ENCODE measurements at places on chromosomes 1 and 21. TPM values are rescaled to one million over a fixed set of nuclear protein-coding genes. Genes with fewer than 3 reads are reported as not detected.
A peak's percentile ranks its signal among the peaks of the same experiment; 100 is the strongest.

DNA sequence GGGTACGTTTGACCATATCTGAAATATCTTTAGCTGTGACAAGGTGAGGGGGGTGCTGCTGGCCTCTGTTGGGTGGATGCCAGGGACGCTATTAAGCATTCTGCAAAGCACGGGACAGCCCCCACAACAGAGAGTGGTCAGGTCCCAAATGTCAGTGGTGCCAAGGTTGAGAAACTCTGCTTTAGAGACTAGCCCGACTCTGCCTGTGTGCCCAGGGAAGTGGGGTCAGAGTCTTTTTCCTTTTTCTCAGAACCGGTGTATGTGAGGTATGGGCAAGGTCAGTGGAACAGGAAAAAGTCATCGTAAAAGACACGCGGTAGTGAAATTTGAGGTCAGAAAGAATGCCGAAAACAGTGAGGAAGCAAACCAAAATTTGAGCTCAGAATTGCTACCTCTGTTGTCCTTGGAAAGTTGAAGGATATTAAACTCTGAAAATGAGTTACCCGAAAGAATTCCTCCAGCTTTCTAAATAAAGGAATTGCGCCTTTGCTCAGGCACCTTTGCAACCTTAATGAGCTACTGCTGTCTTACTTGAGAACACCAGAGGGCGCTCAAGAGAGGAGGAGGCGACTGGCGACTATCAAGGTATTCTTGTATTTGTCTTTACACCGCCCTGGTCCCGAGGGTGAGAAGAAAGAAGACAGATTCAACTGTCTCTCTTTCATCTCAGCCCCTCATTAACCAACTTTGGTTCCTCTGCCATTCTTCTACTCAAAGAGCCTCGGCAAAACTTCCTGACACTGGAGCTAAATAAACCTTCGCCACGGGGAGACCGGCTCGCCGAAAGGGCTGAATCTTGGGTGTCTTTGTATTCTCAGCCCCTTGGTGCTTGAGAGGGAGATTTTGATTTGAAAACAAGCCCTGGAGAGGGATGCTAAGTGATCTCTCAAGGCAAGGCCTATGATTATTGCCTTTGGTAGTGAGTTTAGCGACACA, 85.4 kb upstream of the OLIG2 start:
- no peaks in the 10 kb centered on the region for H3K36me3 ChIP-seq
- H3K27me3 ChIP-seq, result no peaks in the 10 kb centered on the region
- DNase-seq, result no peak

GRCh38 chr1:165635329-165635728, 4.3 kb downstream of the MGST3 start:
- H3K36me3 ChIP-seq, result peaks cover 9% of the 10 kb centered on the region
- DNase-seq, result no peak
- H3K27ac ChIP-seq, result peak overlapping the region; percentile 13

S100A7A gene
- not detected for total RNA-seq

CHIT1 gene
- not detected for total RNA-seq

DNA sequence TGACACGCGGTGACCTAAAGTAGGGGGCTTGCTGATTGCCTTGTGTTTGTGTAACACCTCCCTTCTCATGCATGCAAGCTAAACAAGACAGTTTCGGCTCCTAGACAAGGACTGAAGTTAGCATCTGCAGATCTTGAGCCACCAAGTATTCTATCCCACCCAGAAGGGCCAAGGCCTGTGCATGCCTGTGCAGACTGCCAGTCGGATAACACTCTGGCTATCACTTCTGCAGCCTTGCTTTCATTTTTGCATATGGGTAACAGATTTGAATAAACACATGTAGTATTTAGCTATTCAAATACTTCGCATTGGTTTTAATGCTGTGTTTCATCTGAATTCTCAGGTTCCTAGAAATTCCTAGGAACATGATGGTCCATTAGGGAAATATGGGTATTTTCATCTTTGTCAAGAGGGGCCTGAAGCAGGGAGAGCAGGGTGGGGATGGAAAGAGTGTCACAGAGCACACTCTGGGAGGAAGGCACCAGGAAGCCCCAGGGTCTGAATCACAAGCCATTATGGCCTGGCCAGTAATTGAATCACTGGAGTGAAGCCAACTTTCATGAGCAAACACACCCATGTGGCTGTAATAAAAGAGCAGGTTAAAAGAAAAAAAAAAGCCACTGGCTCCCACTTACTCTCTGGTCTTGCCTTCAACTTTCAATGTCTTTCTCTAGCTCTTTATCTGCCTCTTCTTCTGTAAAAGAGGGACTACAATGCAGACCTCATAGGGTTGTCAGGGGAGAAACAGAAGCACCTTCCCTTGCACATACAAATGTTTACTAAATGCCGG, 28.3 kb downstream of the GADD45A start:
- H3K4me3 ChIP-seq, result no peak overlapping the region
- H3K4me1 ChIP-seq, result no peaks in the 10 kb centered on the region
- no peaks in the 10 kb centered on the region for H3K36me3 ChIP-seq
- DNase-seq, result no peak

DCST2 gene
- total RNA-seq, result not detected

DNA sequence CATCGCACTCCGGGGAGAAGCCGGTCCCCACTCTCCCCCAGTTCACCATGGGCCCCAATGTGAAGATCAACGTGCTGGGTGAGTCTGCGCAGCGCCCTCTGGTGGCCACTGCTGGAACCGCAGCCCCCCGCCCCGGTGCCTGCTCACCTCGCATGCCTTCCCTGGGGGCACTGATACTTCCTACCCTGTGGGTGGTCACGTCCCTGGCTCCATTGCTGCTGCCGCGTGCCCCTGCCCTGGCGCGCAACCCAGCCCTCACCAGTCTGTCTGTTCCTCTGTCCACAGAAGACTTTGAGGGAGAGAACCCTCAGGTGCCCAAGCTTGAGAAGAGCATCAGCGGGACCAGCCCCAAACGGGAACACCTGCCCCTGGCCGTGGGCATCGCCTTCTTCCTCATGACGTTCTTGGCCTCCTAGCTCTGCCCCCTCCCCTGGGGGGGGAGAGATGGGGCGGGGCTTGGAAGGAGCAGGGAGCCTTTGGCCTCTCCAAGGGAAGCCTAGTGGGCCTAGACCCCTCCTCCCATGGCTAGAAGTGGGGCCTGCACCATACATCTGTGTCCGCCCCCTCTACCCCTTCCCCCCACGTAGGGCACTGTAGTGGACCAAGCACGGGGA, 7.6 kb downstream of the EFNA3 start:
- no peaks in the 10 kb centered on the region for H3K4me1 ChIP-seq
- H3K4me3 ChIP-seq, result peak overlapping the region; percentile 73
- peak overlapping the region; percentile 94 for H3K27ac ChIP-seq
- peak; percentile 74 for DNase-seq
- H3K36me3 ChIP-seq, result no peaks in the 10 kb centered on the region

DNA sequence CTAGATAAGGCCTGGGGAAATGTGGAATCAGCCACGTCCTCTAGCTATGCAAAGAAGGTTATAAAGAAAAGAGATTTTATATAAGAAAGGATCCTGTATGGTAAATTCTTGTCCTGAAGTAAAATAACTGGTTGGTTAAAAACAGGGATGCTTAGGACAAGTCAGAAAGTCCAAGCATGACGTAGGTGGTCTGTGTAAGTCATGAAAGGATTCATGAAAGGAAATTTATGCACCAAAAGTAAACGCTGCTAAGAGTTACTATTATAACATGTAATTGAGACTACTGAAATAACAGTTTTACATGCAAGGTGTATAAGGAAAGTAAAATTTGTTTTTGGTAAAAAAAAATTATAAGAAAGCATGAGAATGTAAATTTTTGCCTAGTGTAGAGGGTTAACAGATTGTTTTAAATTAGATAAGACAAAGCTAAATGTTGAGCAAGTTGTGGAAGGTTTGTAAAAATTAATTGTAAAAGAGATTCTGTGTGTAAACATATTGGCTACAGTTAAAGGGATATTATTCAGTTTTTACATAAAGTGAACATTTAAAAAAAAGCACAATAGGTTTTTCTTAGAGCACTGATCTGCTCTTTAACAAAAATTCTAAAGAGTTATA, 43.9 kb downstream of the PIGK start:
- H3K27ac ChIP-seq, result no peak overlapping the region
- H3K4me1 ChIP-seq, result no peaks in the 10 kb centered on the region
- no peak for DNase-seq
- no peaks in the 10 kb centered on the region for H3K36me3 ChIP-seq
- H3K27me3 ChIP-seq, result no peaks in the 10 kb centered on the region
- H3K4me3 ChIP-seq, result no peak overlapping the region

IGSF9 gene
- 2.0 TPM for total RNA-seq

DNA sequence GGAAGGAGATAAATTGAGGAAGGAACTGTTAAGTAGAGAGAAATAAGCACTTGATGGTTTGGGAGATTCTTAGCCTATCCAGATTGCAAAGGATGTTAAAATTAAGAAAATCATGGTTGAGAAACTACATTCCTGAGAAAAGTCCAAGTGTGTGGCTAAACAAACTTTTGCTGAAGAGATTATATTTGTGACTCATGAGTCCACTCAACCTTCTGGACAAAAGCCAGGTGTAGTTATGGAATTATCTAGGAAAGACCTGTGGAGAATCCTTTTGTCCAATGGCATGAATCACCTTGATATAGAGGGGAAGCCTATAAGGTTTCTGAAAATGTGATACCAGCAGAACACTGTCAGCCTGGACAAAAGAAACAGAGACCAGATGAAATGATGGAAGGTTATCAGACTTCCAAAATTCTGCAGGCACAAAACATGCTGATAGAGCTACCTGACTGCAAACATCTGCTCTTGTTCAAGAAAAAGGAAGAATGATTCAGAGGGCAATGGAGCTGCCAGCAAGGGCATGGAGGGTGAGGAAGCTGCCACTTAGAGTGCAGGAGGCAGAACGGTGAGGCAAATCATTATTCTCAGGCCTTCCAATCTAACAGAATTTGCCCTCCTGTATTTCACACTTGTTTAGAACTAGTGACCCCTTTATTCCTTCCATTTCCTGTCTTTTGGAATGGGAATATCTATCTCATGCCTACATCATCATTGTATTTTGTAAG, 300.6 kb upstream of the PRMT6 start:
- no peak overlapping the region for H3K27ac ChIP-seq
- DNase-seq, result no peak
- no peaks in the 10 kb centered on the region for H3K36me3 ChIP-seq
- H3K4me3 ChIP-seq, result no peak overlapping the region
- no peaks in the 10 kb centered on the region for H3K27me3 ChIP-seq
- H3K4me1 ChIP-seq, result no peaks in the 10 kb centered on the region

DNA sequence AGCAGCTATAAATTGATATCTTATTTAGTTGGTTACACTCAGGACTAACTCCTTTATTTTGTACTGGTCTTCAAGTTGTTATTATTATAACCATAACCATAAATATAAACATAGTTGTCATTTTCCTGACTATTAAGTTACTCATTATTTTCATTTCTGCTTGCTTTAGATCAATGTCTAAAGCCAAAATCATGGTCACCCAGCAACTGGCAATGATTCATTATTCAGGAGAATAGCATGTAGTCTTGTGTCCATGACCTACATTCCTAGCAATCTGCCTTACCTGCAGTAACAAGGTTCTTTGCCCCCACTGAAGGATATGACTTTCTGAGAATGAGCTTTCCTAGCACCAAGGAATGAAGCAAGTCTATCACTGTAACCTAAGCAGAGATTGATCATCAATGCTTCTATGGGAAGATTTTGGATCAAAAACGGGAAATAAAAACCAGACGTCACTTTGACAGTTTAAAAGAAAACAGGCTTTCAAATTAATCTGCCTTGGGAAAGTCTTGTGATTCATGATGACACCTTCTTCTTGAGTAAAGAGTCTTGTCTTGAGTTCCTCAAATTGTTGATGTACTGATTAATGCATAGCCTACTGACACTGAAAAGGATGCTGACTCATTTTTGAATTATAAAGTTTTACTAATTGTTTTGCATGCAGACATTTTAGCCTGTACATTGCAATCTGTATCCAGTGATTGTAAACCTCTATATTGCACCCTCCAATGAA, 203.3 kb upstream of the IVNS1ABP start:
- H3K27me3 ChIP-seq, result no peaks in the 10 kb centered on the region
- H3K4me3 ChIP-seq, result no peak overlapping the region
- no peaks in the 10 kb centered on the region for H3K4me1 ChIP-seq
- H3K36me3 ChIP-seq, result no peaks in the 10 kb centered on the region
- no peak overlapping the region for H3K27ac ChIP-seq

DNA sequence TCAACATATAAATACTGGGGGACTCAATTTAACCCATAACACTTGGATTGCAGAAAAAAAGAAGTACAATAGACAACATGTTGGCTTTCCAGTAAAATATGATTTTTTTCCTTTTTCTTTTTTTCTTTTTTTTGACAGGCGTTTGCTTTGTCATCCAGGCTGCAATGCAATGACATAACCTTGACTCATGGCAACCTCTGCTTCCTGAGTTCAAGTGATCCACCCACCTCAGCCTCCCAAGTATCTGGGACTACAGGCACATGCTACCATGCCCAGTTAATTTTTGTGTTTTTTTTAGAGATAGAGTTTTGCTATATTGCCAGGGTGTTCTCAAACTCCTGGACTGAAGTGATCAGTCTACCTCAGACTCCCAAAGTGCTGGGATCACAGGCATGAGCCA, 1512.0 kb upstream of the PRMT6 start:
- no peak for DNase-seq
- no peak overlapping the region for H3K27ac ChIP-seq
- H3K4me1 ChIP-seq, result no peaks in the 10 kb centered on the region

TENT5C gene
- total RNA-seq, result 20.1 TPM

GRCh38 chr1:168324745-168325425, 44.2 kb downstream of the TBX19 start:
- H3K4me3 ChIP-seq, result no peak overlapping the region
- no peak overlapping the region for H3K27ac ChIP-seq
- H3K4me1 ChIP-seq, result no peaks in the 10 kb centered on the region
- DNase-seq, result no peak
- no peaks in the 10 kb centered on the region for H3K36me3 ChIP-seq

DNA sequence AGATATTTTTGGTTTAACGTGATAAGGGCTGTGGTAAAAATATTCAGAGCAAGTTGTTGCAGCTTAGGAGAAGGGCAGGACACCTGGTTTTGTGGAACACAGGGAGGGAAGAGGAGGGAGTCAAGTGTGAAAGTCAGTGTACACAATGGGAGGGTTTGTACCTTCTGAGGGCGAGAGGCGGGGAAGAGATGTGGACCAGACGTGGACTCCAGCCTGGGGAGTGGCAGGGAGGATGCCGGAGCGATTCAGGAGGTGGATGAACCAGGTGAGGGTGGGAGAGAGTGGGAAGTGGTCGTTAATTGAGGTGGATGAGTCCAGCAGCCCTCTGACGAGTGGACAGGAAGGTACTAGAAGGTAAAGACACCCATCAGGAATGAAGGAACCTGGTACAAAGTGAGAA, 52.2 kb upstream of the IRF2BP2 start:
- no peak overlapping the region for H3K27ac ChIP-seq
- no peak overlapping the region for H3K4me3 ChIP-seq
- H3K27me3 ChIP-seq, result no peaks in the 10 kb centered on the region
- no peaks in the 10 kb centered on the region for H3K4me1 ChIP-seq
- DNase-seq, result no peak
